ENCODE measurements at places on chromosomes 5 and 9.

DNA sequence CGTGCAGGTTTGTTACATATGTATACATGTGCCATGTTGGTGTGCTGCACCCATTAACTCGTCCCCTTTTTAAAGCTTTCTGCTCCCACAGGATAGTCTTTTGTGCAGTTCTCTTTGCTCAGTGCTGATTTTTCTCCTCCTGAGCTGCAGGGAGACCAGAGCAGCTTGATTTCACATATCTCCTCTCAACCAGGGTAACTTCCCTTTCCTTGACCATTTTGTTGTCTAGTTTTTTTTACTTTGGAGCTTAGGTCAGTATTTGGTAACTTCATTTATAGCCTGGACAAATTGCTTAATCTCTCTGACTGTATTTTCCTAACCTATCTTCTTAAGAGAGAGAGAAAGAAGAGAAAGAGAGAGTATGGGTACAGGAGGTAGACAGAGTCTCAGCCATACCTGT, 137.1 kb upstream of the ZNF366 start:
- no peak for DNase-seq

- DNase-seq, result no peak
These were observed 114.6 kb downstream of the FAM170A start for GRCh38 chr5:119743927-119744326.

DNA sequence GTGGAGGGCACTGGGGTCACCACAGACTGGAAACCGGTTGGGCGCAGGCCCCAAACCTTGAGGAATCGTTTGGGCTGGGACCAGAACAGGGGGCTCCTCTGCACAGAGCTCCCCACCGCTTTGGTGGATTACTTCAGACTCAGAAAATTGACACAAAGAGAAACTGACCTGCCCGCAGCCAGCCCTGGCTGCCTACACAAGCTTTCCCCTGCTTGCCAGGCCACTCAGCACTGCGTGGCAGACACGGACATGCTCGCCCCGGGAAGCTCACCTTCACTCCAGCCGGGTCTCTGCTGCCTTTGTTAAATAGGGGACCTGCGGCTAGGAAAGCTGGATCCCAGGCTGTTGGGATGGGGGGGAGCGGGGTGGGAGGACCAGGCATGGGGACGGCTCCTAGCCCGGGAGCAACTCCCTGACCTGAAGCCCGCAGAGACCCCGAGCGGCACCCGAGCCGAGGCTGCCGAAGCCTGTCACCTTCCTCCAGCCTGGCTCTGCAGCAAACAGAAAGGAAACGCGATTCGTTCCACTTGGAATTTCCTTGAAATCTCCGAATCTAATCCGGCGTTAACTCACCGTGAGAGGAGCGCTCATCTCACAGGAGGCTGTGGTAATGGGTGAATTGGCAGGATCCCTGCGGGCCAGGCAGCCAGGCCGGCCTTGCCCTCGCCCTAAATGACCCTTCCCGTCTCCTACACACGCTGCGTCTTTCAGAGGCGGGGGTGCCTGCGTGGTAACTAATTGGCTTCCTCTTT, 8.8 kb downstream of the PAX5 start:
- no peak for DNase-seq

DNA sequence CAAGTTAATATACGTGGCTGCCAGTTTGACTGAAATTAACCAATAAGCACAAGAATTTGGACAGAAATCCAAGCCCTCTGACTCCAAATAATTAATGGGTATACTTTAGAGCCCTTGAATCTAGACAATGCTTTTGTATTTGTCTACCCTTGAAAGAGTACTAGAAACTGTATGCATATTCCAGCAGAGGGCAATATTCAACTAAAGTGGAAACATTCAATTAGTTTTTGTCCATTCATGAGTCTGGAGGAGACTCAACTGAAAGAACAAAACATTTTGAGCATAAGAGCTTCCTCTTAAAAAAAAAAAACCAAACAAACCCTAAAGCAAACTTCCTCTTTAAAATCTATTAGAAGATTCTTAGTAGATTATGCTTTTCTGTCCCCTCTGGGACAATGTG, 157.8 kb downstream of the ARHGEF28 start:
- no peak for DNase-seq

DNA sequence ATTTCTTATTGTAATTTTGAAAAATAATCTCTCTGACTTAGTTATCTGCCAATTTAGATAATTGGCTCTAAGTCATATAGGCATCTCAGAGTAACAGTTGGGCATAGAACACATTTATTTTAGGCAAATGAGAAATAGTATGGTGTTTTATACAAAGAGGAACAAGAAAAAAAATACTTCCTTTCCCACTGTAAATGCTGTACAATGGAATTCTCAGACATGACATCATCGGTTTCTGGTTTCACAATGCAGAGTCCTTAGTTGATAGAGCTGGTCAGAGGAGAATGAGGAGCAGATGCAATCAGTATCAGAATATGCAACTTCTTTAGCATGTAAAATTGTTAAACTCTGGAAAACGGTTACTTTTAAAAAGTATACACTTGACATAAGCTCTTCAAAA, 49.4 kb downstream of the PLK2 start:
- no peak for DNase-seq

DNA sequence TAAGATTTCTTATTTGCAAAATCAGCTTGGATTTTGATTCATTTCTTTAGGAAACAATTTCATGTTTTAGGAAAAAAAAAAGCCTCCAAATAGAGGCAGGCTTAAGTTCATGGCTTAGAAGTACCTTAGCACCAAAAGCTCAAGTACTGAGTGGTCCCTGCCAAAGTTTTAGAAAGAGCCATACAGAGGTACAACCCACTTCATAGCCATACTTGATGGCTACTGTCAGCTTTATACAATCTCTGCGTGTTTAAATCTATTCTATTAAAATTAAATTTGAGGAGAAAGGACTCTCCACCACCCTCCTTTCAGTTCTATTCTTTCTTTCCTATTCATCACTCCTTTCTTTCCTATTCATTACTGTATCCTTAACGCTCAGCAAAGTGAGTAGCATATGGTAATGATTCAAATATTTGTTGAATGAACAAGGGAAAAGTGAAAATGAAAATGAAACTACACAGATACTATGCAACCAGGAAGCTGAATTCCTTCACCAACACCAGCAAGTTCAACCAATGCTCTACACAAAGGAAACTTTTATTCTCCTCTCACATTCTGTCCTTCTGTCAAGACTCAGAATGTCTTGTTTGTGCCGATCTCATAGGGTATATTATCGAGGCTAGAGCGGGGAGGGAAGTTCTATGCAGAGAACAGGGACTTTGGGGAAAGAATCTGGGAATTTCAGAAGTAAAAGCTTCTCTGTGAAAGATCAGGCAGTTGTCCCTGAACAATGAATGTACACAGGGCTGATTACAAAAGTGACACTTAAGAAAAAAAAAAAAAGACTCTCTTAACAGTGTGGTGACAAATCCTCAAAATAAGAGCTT, 138.6 kb upstream of the SPEF2 start:
- no peak for DNase-seq

- DNase-seq, result no peak
These were observed 6.0 kb upstream of the SLC6A19 start for GRCh38 chr5:1195439-1195838.

GRCh38 chr9:123149067-123149466, 115.6 kb downstream of the GPR21 start:
- no peak for DNase-seq

GRCh38 chr5:160605266-160605665, 183.6 kb downstream of the PTTG1 start:
- DNase-seq, result no peak

DNA sequence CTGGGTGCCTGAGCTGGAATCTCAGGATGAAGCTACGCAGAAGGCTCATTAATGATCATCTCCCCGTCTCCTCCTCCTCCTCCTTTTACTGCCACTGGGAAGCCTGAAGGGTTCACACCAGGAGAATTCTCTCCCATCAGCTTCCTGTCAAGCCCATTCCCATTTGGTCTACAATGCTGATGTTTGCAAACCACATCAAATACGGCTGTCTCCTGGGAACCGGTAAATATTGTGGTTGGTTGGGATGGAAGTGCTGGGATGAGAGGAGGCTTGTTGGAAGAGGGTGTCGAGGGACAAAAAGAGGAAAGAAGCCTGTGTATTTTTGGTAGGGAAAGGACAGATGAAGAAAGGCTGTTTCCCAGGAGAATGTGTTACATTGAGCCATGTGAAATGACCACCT, 13.2 kb upstream of the S1PR3 start:
- no peak for DNase-seq

DNA sequence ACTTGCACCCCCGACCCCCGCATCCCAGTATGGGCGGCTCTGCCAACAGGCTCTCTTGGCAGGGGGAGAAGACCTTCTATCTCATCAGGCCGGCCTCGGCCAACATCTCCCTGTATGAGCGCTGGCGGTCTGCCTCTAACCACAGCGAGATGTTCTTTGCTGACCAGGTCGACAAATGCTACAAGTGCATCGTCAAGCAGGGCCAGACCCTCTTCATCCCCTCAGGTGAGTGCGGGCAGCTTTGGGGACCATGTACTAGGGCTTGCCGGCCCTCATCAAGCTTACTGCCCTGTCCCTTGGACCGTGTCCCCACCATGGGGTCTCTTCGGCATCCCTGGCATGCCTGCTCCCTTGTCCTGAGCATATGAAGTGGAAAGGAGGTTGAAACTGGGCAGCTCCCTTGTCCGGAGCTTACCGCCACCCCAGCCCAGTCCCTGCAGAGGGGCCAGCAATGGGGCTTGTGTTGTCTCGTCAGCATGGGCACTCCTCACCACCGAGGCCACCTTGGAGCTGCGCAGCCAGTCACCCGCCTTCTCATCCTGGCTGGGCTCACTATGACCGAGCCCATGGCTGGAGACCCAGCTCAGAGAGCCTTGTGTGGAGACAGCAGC, 78.1 kb downstream of the PHF2 start:
- DNase-seq, result peak; percentile 55

DNA sequence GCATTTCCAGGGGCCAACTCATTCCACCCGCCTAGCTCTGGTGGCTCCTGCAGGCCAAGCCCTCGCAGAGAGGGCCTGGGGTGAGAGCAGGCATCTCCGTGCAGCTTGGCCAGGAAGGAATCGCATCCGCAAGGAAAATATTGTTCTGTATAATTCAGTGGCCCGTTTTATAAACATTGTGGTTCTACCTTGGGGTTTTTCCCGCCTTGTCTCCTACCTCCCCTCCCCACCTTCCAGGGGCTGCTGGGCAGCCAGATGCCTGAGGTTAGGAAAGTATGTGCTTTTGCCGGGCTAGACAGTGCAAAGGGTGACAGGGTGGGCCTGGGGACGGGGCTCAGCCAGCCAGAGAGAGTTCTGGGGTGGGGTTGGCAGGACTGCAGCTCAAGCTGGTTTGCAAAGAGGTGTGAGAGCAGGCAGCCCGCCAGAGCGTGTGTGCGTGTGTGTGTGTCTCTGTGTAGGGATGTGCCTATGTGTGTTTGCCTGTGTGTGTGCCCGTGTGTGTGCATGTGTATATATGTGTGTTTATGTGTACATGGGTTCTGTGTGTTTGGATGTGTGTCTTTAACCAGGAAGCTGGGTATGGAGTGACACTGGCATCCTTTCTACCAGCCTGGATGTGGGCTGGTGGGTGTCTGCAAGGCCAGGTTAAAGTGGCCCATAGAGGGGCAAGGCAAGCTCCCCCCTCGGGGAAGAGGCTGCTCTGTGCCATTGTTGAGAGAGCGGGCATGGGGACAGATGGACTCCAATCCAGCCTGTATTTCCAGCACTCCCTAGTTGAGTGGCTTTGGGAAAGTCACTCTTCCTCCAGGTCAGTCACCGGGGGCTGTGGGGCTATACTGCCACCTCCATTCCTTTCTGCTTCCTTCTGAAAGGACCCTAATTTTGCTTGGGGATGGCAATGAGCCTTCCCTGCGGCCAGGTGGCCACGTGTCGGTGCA, 10.6 kb upstream of the SLC2A6 start:
- DNase-seq, result no peak

- no peak for DNase-seq
These were observed 16.2 kb downstream of the HACD4 start for GRCh38 chr9:21015129-21015815.

DNA sequence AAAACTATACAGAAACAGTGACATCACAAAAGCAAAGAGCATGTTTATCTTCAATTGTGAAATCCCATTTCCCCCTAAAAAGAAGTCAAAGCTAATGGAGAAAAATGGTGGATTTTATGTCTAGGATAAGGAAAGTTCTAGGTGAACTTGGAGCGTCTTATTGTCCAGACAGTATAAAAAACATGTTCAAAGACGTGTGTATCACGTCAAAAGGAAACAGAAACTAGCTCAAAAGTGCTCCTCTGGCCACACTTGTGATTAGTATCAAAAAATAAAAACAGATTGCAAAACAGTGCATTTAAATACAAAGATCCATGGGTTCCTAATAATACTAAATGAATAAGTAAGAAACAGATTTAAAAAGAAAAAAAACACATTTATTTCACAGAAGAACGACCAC, 568.9 kb downstream of the ANXA1 start:
- DNase-seq, result no peak

Measured in sciatic nerve (tissue), 2 donors.